Stimulated activated CD8-positive, alpha-beta memory T cell treated with anti-CD3 and anti-CD28 coated beads, Interleukin-15, amount 100 ng/mL, for 24 hours (primary cell): ENCODE measurements at places on chromosomes 1 and 21.

DNA sequence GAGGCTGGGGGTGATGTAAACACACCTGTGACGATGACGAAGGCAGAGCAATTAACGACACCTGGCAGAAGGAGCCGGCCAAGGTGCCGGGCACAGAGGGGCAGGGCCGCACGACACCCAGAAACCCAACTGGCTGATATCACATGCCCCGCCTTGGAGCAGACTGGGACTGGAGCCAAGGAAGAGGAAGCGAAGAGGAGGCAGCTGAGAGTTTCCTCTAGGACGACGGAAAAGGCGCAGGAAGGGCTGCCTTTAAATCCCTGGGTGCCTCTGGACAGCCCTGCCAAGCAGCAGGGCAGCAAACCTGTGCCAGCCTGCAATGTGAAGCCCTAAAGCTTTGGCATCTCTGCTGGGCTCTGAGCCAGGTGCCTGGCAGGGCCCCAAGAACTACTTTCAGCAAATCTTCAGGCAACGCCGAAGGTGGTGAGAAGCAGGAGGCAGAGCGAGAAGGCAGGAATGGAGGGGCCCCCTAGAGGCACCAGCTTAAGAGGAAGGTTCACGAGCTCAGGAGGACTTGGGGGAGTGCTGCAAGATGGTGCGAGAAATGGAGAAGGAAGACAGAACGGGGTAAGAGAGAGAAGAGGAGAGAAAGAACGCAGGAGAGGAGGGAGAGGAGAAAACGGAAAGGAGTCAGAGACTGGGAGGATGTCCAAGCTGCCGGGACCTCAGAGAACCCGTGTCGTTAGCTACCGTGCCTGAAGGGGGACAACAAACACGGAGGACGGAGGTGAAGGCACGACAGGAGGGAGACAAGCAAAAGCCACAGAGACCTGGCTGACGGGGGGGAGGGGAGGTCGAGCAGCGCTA lies 25.3 kb upstream of the PEF1 start:
- DNase-seq, result no peak

DNA sequence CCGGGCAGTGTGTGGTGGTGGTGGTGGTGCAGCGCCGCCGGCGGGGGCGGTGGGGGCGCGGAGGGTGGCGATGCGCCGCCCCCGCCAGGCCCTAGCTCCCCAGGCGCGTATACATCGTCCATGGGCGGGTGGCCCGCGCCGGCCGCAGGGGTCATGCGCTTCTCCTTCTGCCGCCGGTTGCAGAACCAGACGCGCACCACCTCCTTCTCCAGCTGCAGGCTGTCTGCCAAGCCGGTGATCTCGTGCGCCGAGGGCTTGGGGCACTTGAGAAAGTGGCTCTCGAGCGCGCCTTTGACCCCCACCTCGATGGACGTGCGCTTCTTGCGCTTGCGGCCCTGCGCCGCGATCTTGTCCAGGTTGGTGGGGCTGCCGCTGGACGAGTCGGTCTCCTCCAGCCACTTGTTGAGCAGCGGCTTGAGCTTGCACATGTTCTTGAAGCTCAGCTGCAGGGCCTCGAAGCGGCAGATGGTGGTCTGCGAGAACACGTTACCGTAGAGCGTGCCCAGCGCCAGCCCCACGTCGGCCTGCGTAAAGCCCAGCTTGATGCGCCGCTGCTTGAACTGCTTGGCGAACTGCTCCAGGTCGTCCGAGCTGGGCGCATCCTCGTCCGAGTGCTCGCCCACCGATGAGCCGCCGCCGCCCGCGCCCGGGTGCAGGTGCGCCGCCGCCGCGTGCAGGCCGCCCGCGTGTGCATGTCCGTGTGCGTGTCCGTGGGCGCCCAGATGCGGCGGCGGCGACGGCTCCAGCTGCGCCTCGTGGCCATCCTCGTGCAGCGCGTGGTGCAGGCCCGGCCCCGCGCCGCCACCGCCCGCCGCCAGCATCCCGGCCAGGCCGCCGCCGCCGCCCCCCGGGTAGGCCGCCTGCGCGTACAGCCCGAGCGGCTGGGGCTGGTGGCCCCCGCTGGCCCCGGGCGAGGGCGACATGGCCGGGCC lies 926 bp downstream of the POU3F1 start:
- DNase-seq, result no peak

- DNase-seq, result no peak
Observed at GRCh38 chr1:228850141-228851100, 115.1 kb downstream of the RHOU start.

DNA sequence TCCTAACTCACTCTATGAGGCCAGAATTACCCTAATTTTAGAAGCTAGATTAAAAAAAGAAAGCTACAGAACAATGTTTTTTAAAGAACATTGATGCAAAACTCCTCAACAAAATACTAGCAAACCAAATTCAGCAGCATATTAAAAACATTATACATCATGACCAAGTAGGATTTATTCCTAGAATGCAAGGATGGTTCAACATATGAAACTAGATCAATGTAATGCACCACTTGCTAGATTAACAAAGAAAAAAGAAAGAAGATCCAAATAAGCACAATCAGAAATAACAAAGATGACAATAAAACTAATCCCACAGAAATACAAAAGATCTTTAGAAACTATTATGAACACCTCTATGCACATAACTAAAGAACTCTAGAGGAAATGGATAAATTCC lies 13.3 kb upstream of the PPT1 start:
- DNase-seq, result no peak

GRCh38 chr21:46082963-46083790 lies 14.7 kb upstream of the COL6A2 start:
- no peak for DNase-seq

DNA sequence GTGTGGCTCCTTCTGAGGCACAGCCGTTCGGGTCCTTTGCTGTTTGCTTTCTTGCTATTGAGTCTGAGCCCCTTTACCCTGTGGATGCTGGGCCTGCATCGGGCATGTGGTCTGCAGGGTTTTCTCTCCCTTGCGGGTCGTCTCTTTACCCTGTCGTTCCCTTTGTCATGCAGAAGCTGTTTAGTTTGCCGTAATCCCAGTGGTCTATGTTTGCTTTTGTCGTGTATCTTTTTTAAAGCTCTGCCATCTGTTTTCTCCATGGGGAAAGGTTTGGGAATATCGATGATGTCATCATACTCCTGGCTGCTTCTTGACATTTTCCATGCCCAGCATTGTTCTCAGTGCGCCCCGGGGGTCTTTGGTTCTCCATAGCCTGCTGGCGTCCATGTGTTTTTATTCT lies 68.2 kb downstream of the AGPAT3 start:
- DNase-seq, result no peak

- DNase-seq, result no peak
Observed at GRCh38 chr1:204920967-204921366, 50.3 kb downstream of the NFASC start.

DNA sequence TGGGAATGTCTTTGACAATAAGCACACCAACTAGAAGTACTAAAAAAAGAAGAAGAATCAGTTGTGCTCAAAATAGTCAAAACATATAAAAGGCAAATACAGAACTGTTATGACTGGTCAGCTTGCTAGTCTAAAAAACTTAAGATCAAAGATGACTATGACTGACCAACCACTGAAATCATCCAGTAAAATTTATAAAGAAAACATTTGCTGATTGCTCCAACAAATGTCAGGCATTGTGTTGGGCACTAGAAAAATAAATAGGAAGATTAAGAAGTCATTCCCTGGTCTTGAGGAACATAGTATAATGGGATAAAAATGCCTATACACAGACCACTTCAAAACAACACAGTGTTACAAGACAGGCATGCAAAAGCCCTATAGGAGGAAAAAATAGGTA lies 9.3 kb upstream of the ANGPTL3 start:
- DNase-seq, result no peak

DNA sequence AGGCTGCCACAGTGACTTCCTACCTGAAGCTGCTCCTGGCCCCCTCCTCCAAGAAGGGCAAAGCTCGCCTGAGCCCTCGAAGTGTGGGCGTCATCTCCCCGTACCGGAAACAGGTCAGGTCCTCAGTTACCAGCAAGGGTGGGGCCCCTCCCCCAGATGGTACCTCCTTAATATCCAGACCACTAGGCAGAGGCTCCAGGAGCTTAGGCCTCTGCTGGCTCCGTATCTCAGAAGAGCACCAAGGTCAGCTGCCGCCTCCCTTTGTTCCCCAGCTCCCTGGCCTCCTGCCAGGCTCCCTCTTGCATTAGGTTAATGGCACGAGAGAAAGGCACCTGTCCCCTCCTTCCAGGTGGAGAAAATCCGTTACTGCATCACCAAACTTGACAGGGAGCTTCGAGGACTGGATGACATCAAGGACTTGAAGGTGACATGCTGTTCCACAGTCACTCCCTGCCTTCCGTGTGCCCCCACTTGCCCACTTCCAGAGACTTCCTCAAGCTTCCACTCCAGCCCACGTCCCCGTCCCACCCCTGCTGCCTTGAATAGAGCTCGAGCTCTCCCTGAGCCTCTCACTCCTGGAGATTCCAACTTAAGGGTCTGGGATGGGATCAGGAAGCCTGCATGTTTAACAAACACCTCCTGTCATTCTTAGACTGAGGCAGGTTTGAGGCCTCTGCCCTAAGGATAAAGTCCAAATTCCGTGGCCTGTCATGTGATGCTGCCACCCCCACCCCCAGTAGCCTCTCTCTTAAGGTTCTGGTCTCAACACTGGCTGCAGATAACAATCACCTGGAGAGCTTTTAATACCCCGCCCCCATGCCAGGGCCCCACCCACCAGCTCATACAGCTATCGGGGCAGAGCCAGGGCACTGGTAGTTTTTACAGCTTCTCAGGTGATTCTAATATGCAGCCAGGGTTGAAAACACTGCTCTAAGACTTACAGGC lies 8.3 kb downstream of the RHOC start:
- no peak for DNase-seq

DNA sequence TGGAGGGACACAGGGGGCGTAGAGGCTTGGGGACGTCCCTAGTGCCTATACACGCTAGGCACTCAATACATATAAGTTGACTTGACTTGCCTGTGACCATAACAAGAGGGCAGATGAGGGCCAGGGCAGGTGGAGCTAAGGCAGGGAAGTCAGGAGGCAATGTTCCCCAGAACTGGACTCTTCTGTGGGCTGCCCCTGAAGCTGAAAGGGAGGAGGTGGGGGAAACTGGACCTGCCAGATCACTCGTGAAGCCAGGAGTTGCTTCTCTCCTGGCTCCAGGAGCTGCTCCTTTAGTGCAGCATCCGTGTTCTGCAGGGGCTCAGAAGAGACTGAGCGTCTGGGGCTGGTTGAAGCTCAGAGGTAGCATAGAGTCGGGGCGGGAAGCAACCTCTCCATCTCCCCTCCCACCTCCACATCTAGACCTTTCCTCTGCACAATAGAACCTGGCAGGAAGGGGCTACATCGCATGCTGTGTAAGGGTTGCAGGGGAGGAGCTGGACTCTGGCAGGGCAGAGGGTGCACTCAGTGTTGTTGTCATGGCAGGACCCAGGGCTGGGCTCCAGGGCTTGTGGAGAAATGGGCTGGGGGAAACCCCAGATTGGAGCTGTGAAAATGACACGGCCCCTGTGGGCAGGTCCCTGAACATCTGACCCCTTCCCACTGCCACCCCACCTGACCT lies 2.9 kb upstream of the SEMA4A start:
- DNase-seq, result no peak

DNA sequence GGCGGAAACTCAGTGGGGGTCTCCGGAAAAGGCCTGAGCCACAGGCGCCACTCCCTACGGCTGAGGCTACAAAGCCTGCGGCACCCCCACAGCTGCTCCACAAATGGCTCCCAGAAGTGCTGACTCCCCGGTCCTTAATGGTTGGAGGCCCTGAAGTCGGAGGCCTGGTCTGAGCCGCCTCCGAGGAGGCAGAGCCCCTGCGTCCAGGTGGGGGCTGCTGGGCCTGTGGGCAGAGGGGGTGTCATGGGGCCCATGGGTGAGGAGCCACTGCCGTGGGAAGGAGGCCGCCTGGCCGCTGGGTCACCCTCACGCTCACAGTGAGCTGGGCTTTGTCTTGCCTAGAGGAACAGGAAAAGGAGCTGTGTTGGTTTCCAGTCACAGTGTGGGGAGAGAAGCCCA lies 12.4 kb upstream of the COL18A1 start:
- no peak for DNase-seq

DNA sequence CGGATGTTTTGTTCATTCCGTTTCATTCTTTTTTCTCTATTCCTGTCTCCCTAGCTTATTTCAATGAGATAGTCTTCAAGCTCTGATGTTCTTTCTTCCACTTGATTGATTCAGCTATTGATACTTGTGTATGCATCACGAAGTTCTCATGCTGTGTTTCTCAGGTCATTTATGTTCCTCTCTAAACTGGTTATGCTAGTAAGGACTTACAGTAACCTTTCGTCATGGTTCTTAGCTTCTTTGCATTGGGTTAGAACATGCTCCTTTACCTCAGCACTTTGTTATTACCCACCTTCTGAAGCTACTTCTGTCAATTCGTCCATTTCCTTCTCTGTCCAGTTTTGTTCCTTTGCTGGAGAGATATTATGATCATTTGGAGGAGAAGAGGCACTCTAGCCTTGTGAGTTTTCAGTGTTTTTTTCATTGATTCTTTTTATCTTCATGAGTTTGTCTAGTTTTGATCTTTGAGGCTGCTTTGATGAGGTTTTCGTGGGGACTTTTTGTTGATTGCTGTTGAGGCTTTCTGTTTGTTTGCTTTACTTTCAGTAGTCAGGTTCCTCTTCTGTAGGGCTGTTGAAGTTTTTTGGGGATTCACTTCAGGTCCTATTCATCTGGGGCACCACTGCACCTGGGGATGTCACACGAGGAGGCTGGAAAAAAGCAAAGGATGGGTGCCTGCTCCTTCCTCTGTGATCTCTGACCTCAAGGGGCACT lies 496.9 kb upstream of the LRRC7 start:
- DNase-seq, result no peak

DNA sequence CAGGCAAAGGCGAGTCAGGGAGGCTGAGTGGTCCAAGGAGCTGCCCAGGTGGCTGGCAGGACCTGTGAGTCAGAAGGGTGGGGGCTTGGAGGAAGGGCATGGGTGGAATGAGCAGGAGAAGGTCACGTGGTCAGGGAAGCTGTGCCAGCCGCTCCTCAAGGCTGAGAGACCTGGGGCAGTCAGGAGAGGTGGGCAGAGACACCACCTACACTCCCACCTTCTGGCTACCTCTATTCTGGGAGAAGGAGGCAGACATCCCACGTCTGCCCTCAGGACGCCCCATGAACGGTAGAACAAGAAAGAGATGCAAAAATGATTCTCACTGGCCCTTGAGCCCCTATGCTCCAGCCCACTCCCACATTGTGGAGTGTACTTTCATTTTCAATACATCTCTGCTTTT lies 151.8 kb upstream of the RAB4A start:
- DNase-seq, result no peak

- DNase-seq, result no peak
Observed at GRCh38 chr1:94463765-94464330, 45.7 kb downstream of the ABCD3 start.

DNA sequence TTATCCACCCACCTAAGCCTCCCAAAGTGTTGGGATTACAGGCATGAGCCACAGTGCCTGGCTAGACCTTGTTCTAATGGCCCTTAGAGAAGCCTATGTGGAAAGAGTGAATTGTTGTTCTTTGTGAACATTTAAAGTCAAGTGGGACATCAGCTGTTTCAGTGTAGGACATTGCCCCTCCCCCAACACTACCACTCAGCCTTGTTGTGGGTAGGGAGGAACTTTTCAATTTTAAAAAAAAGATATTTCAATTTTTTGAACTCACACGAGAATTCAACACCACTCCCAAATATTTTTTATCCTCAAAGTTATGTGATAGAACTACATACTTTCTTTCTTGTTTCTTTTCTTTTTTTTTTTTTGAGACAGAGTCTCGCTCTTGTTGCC lies 36.7 kb upstream of the TMEM222 start:
- DNase-seq, result no peak

- no peak for DNase-seq
Observed at GRCh38 chr1:82706741-82707140, 906.0 kb downstream of the ADGRL2 start.

GRCh38 chr1:205188098-205188497 lies 23.4 kb downstream of the DSTYK start:
- DNase-seq, result no peak

- DNase-seq, result no peak
Observed at GRCh38 chr1:40630488-40631223, 34.8 kb downstream of the RIMS3 start.

- peak; percentile 26 for DNase-seq
Observed at GRCh38 chr1:204377800-204378668, 18.3 kb upstream of the PLEKHA6 start.
